HFFc6 (cell line): ENCODE measurements at places on chromosomes 7 and 10.

GRCh38 chr10:6135039-6135438 lies 46.2 kb downstream of the RBM17 start:
- DNase-seq: no peak

GRCh38 chr7:31958226-31958625 lies 112.0 kb downstream of the PDE1C start:
- no peak for DNase-seq

GRCh38 chr7:131338691-131339390 lies 11.2 kb downstream of the MKLN1 start:
- DNase-seq: no peak

DNA sequence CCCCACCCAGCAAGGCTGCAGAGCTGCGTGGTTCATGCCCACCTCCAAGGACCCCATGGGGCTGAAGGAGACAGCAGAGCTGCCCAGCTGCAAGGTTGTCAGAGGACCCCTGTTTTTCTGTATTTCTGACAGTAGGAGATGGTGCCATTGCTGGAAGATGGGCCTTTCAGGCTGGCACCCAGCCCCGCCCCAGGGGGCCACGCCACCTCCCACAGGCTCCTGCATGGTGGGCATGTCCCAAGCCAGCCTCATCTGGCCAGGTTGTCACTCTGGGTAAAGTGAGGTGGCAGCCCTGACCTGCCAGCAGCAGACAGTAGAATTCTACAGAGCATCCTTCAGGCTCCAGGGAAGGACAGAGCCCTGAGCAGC lies 75.5 kb upstream of the RET start:
- DNase-seq: no peak

- no peak for DNase-seq
These were observed 93.0 kb downstream of the ABCC2 start for GRCh38 chr10:99875473-99875872.

- DNase-seq: no peak
These were observed 239.2 kb upstream of the AKR1E2 start for GRCh38 chr10:4586776-4587175.

DNA sequence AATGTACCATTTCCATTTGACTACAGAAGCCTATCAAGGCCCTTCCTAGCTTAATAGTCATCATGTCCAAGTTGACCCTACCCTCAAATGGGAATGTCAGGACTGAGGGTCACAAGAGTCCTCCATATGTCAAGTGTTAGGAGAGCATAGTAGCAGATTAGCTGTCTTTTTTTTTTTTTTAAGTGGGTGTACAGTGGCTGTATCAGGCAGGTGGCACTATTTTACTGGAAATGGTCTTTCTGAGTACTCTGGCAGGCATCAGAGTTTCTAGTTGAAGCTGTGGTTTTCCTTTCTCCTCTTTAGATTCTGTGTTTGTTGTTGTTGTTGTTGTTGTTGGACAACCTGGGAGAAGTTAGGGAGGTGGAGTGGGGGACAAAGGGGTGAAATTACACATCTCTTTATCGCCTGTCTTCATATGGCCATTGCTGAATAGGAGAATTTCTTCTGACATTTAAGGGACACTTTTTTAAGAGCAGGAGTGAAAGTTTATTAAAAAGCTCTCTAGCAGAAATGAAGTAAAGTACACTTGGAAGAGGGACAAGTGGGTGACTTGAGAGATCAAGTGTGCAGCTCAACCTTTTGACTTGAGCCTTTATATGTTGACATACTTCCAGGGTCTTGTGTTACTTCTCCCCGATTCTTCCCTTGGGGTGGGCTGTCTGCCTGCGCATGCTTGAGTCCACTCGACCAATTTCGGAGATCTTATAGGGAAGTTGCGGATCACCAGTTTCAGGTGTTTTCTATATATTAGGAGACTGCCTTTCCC lies 104.1 kb upstream of the FOXP2 start:
- no peak for DNase-seq
